ENCODE measurements at places on chromosomes 16 and 17.
A peak's percentile ranks its signal among the peaks of the same experiment; 100 is the strongest.

- no peak for DNase-seq
Observed at GRCh38 chr16:80576343-80576912, 35.6 kb downstream of the DYNLRB2 start.

DNA sequence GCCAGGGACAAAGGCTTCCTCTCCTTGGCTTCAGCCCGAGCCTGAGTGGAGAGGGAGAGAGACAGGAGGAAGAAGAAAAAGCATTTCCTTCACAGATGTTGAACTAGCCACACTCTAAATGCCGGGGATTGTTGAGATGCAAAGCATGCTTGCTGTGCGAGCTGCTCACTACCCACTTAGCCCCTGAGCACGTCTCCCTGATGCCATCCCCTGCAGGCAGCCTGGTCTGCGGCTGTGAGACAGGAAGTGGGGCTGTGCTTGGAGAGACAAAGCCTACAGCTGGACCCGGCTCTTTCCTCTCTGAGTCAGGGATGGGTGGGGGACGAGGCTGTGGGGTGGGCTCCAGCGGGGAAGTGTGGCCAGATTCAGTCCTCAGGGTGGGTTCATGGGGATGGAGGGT, 13.7 kb downstream of the WNT9B start:
- no peak for DNase-seq

GRCh38 chr16:84548508-84548907, 44.0 kb upstream of the MEAK7 start:
- peak; percentile 16 for DNase-seq

GRCh38 chr17:76727745-76728456, 1.3 kb downstream of the METTL23 start:
- peak; percentile 42 for DNase-seq

DNA sequence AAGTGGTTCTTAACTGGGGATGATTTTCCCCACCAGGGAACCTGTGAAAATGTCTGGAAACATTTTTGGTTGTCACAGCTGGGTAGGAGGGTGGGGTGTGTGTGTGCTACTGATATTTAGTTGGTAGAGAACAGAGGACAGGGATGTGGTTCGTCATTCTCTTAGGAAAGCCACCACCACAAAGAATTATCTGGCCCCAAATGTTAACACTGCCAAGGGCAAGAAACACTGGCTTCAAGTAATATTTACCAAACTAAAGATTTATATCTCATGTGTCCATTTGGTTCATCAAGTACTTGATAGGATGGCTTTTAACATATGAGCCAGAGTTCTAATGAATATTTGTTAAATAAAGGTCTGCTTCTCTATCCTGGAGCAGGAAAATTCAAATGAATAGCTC, 19.5 kb downstream of the MPHOSPH6 start:
- DNase-seq, result no peak

DNA sequence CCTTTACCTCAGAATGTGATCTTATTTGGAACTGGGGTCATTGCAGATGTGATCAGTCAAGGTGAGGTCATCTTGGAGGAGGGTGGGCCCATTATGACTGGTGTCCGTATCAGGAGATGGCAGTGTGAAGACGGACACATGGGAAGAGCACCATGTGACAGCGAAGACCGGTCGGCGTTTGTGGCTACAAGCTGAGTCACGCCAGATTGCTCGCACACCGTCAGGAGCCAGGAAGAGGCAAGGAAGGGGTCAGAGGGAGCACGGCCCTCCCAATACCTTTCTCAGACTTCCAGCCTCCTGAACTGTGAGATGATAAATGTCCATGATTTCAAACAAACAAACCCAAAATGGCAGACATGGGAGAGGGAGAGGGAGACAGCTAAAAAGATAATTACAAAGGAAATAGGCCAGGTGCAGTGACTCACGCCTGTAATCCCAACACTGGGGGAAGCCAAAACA, 13.2 kb downstream of the STARD3 start:
- no peak for DNase-seq

DNA sequence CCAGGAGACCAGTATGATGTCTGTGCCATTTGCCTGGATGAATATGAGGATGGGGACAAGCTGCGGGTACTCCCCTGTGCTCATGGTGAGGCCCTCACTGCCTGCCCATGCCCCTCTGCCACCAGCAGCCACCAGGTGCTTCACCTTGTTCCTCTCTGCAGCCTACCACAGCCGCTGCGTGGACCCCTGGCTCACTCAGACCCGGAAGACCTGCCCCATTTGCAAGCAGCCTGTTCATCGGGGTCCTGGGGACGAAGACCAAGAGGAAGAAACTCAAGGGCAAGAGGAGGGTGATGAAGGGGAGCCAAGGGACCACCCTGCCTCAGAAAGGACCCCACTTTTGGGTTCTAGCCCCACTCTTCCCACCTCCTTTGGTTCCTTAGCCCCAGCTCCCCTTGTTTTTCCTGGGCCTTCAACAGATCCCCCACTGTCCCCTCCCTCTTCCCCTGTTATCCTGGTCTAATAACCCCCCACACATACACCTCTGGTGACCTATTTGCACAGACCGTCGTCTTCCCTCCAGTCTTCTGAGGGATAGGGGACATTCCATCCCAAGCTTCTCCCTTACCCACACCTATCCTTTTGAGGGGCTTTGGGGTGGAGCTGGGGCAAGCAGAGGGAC, 3.7 kb downstream of the PFN1 start:
- peak; percentile 16 for DNase-seq
